ENCODE measurements at places on chromosomes 1 and 21. TPM values are rescaled to one million over a fixed set of nuclear protein-coding genes. Genes with fewer than 3 reads are reported as not detected.

Gene TMEM240
- 1.9 TPM for total RNA-seq

Gene PKN2
- total RNA-seq = 49.3 TPM

Gene RAD54L
- 1.7 TPM for total RNA-seq

Gene TTC34
- total RNA-seq = 2.4 TPM

Gene OR2L13
- not detected for total RNA-seq

Gene ADGRB2
- total RNA-seq = 3.2 TPM

Gene SMCP
- not detected for total RNA-seq

Gene HES3
- total RNA-seq = not detected

Gene PIK3R3
- 44.2 TPM for total RNA-seq

Gene DAP3
- 85.2 TPM for total RNA-seq

Gene DLGAP3
- total RNA-seq = 1.0 TPM

Gene ADAMTS4
- total RNA-seq = 14.0 TPM

Gene NID1
- 70.1 TPM for total RNA-seq

Gene NPHS2
- total RNA-seq = 1.2 TPM

Gene SCAMP3
- total RNA-seq = 66.7 TPM

Gene FMO2
- total RNA-seq = 22.3 TPM

Gene ST6GALNAC5
- 0.50 TPM for total RNA-seq

Gene SORT1
- total RNA-seq = 169 TPM

Gene FCN3
- 7.9 TPM for total RNA-seq

Gene CSMD2
- 0.47 TPM for total RNA-seq

Gene GOLT1A
- total RNA-seq = 8.9 TPM

Gene S100A7A
- not detected for total RNA-seq

Gene GPR161
- 4.2 TPM for total RNA-seq

Gene IL10
- total RNA-seq = 2.5 TPM

Gene NFASC
- total RNA-seq = 29.9 TPM

Gene C1QB
- total RNA-seq = 296 TPM

Gene KRTAP11-1
- total RNA-seq = not detected

Gene CIART
- total RNA-seq = 8.8 TPM

Gene FCER1G
- 43.4 TPM for total RNA-seq

Gene FBXO28
- total RNA-seq = 31.4 TPM

Gene NPPB
- not detected for total RNA-seq

Gene LRRC3
- 1.4 TPM for total RNA-seq

Gene PODN
- 8.1 TPM for total RNA-seq

Gene FAM72D
- total RNA-seq = not detected

Gene FAM131C
- 5.0 TPM for total RNA-seq

Gene KISS1
- total RNA-seq = 0.50 TPM

Gene CACNA1S
- total RNA-seq = not detected

Gene FAM110D
- 8.1 TPM for total RNA-seq

Gene TNFSF4
- 1.3 TPM for total RNA-seq

Gene PFKFB2
- total RNA-seq = 20.6 TPM

Gene EIF2D
- total RNA-seq = 45.1 TPM

Gene GGPS1
- total RNA-seq = 39.0 TPM
